ENCODE measurements at places on chromosomes 16 and 17.
A peak's percentile ranks its signal among the peaks of the same experiment; 100 is the strongest.

GRCh38 chr17:38857271-38857670, 3.8 kb upstream of the RPL23 start:
- no peak overlapping the region for H3K27ac ChIP-seq
- no peak for DNase-seq
- peaks cover 13% of the 10 kb centered on the region for H3K36me3 ChIP-seq

DNA sequence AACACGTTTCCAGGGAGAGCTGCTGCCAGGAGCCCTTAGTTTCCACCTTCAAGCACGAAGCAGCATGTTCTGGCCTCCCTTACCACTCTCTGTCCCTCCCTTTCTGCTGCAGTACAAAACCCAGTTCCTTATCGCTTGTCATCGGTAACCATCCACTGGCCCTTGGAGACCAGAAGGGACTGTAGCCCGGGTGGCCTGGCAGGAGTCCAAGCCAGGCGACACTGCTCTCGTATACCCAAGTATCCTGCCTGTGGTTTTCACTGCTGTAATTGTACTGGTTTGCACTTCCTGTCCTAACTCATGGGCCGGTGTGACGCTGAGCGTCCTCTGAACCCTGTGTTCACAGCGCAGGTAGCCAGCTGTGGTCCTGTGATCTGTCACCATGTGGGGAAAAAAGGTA, 81.1 kb downstream of the MAF start:
- H3K27me3 ChIP-seq, result peaks cover 10% of the 10 kb centered on the region
- no peak overlapping the region for H3K4me3 ChIP-seq
- DNase-seq, result no peak
- H3K4me1 ChIP-seq, result peaks cover 7% of the 10 kb centered on the region
- no peaks in the 10 kb centered on the region for H3K36me3 ChIP-seq
- H3K27ac ChIP-seq, result no peak overlapping the region

DNA sequence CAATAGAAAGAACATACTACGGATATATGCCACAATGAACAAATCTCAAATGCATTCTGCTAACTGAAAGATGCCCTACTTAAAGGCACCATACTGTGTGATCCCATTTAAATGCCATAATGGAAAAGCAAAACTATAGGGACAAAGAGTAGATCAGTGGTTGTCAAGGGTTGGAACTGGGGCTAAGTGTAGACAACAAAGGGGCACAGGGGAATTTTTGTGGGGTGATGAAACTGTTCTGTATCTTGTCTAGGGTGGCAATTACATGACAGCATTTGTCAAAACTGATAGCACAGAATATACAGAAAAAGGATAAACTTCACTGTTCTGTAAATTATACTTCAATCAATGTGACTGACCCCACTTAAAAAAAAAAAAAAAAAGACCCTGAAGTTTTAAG, 17.7 kb downstream of the GFOD2 start:
- no peaks in the 10 kb centered on the region for H3K27me3 ChIP-seq
- H3K36me3 ChIP-seq, result peaks cover 4% of the 10 kb centered on the region
- DNase-seq, result no peak
- H3K4me1 ChIP-seq, result peaks cover 13% of the 10 kb centered on the region

- H3K4me1 ChIP-seq, result no peaks in the 10 kb centered on the region
- H3K27ac ChIP-seq, result no peak overlapping the region
- H3K27me3 ChIP-seq, result no peaks in the 10 kb centered on the region
- no peak overlapping the region for H3K4me3 ChIP-seq
These were observed 128.5 kb downstream of the CA10 start for GRCh38 chr17:52030052-52030451.

DNA sequence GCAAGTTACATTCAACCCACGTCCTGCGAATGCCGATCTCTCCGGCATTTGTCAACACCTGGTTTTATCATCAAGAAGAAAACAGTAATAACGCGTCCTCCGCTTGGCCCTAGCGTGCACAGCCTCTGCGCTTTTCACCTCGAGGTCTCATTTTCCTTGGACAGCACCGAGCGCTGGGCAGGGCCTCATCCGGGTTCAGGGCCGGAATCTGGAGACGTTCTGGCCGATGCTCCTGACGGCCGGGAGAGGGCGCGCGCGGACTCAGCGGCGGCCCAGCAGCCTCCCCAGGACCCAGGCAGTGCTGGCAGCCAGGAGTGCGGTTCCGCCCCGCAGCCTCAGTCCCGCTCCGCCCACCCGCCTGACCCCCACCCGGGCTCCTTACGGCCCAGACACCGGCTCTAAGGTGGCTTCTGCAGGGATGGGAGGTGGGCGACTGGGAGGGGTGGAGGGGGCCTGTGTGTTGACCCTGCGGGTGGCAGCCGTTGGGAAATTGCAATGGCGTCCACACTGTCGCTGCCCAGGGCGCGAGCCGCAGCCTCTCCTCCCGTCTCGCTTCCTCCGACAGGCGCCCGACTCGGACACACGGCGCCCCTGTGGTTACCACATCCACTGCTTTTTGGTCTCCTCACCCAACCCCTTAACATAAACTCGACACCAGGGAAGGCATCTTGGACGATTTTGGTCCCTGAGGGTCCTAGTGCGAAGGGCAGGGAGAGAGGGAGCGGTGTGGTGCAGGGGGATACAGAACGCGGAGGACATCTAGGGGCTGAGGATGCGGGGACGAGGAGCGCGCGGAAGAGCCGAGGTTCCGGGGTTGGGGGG, 7.4 kb upstream of the FLYWCH1 start:
- H3K4me1 ChIP-seq, result peaks cover 14% of the 10 kb centered on the region
- H3K4me3 ChIP-seq, result peak overlapping the region; percentile 95
- no peaks in the 10 kb centered on the region for H3K36me3 ChIP-seq
- peak overlapping the region; percentile 92 for H3K27ac ChIP-seq
